ENCODE measurements at places on chromosomes 5 and 9.

- no peak for DNase-seq
Observed at GRCh38 chr9:98306384-98307145, 51.1 kb upstream of the TBC1D2 start.

DNA sequence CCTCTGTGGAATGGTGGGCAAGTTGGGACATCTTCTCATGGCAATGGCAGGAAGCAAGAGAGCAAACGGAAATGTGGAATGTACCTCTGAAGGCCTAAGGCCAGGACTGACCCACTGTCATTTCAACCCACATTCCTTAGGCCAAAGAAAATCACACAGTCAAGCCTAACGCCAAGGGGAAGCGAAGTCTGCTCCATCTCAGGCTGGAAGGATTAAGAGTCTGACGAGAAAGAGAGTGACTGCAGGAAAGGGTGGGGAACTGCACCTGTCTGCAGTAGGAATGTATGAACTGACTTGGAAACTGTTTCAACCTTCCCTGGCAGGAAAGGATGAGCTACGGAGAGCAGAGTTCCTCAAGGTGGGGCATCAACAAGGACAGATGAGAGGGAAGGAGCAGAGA lies 90.2 kb upstream of the TAS2R1 start:
- DNase-seq = no peak

- DNase-seq = no peak
Observed at GRCh38 chr9:38003230-38003629, 65.8 kb downstream of the SHB start.

DNA sequence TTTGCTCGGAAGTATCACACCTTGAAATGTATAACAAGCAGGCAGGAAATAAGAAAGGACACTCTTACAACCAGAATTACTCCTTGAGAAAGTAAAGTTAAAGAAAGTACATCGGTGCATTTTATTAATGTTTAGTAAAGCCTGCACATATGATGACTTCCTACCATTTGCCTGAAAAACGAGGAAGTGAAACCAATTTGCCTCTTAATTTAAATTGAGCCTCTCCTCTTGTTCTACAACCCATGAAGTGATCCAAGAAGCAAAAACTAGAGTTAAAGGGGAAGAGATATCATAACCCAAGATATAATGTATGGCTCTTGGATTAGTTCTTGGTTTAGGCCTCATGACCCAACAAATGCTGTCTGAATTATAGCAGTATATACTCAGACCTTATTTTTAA lies 95.6 kb downstream of the GNAQ start:
- DNase-seq = no peak

DNA sequence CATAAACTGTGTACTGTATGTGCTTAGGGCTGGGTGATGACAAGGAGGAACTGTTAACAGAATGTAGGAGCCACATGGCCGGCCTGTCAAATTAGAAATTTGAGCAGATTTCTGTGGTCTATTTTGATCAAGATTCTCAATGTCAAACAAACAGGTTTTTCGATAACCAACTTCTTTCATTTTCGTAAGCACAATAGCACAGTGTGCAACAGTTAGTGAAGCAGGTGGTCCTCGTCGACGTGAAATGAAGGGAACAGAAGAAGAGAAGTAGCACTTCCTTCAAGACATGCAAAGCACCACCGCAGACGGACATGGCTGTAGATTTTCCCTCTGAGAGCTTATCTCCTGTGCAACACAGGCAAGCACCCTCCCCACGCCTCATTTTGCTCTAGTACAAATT lies 252.1 kb downstream of the CRB2 start:
- peak; percentile 47 for DNase-seq

GRCh38 chr5:148005788-148006520 lies 57.8 kb upstream of the SPINK5 start:
- DNase-seq = no peak

DNA sequence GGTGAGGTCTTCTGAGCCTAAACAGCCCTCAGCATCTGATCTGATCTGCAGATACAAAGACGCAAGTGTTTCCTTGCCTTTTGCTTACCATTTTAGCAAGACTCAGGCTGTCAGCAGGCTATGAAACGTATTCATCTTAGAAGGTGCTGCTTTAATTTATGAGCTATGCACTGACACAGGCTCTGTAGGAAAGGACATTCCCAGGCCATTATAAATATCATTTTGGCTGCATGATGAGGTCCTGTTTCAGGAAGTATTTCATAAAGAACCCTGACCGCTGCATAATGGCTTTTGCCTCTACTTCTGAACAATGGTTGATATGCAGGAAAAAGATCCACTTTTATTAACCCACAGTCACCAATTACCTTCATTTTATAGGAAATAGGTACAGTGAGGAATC lies 98.4 kb upstream of the CAST start:
- no peak for DNase-seq

- DNase-seq = peak; percentile 52
Observed at GRCh38 chr5:141492168-141492885, 3.4 kb downstream of the PCDHGC5 start.

DNA sequence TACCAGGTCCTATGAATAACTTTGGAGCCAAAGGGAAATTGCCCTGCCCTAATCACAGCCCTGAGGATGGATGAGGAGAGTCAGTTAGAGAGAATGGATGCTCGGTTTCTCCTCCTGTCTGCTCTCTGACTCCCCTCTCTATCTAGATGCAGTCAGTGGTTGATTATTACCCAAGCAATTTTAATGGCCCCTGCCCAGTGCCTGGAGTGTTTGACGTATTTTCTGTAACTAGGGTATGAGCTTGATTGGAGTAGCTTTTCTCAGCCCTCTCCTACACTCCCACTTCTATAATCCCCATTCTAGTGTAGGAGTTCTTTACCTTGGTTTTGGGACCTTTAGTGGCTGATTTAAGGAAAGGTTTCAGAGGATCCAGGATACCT lies 60.4 kb downstream of the DOCK2 start:
- DNase-seq = no peak

DNA sequence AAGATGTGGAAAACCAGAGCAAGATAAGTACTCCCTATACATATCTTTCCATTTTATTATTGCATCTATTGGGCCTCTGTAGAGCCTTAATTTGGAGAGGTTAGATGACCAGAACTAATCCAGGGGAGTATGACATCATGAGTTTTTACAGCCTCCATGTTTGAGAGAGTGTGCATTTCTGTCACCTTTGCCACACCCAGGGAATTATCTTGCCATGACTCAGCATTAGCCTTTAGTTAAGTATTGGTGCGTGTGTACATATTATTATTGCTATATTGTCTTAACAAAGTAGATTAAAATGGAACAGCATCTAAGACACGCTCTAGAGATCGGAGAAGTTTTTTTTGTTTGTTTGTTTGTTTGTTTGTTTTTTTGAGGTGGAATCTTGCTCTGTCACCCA lies 27.6 kb downstream of the DIMT1 start:
- no peak for DNase-seq

Data from memory B cell (primary cell).